ENCODE measurements at places on chromosomes 5 and 9. TPM values are rescaled to one million over a fixed set of nuclear protein-coding genes. Genes with fewer than 3 reads are reported as not detected.

DNA sequence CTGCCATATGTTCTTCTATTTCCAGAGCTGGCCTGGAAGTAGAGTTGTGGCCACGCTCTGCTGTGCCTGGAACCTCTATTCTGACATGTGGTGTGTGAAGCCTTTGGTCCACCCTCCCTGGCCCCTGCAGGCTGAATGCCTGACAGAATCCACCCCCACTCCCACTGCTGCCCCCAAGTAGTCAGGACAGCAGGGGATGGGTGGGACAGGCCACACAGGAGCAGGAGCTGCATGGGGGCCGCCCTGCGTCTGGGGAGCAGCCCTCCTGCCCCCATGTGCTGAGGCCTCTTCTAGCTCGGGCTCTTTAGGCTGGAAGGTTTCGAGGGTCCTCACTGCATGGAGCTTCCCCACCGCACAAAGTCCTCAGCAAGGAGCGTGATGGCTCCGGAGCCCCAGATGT lies 32.6 kb upstream of the IRX4 start:
- no peak for DNase-seq

- no peak for DNase-seq
Observed at GRCh38 chr9:19460243-19460642, 51.4 kb downstream of the ACER2 start.

Gene SCAMP1
- 32.4 TPM for total RNA-seq

- DNase-seq, result no peak
Observed at GRCh38 chr9:27533311-27533710, 3.7 kb upstream of the MOB3B start.

- DNase-seq, result no peak
Observed at GRCh38 chr9:136222906-136223285, 18.0 kb upstream of the LHX3 start.

- no peak for DNase-seq
Observed at GRCh38 chr9:14824481-14824880, 85.7 kb downstream of the FREM1 start.

Gene MLLT3
- total RNA-seq, result 44.6 TPM

GRCh38 chr9:31142456-31142855 lies 1242.0 kb upstream of the ACO1 start:
- no peak for DNase-seq

- DNase-seq, result no peak
Observed at GRCh38 chr5:108523360-108523759, 141.5 kb upstream of the FBXL17 start.

- DNase-seq, result no peak
Observed at GRCh38 chr9:113386571-113387393, 10.0 kb upstream of the HDHD3 start.

Gene IER5L
- total RNA-seq, result 77.4 TPM

DNA sequence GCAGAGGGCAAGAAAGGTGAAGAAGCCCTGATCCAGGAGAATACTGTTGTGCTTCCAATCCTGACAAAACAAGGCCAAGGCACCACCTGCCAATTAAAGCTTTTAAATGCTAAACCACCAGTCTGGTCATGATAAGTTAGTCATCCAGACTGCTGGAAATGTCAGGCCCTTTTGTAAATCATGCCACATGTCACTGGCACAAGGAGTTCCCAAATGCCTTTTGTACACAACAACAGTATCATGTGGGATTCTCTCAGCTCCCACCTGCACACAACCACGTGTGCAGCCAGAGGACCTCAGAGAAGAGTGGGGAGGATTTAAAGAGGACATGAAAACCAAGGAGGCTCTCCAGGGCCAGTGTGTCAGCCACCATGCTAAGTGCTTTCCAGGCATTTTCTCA lies 99.3 kb downstream of the CDK5RAP2 start:
- no peak for DNase-seq

DNA sequence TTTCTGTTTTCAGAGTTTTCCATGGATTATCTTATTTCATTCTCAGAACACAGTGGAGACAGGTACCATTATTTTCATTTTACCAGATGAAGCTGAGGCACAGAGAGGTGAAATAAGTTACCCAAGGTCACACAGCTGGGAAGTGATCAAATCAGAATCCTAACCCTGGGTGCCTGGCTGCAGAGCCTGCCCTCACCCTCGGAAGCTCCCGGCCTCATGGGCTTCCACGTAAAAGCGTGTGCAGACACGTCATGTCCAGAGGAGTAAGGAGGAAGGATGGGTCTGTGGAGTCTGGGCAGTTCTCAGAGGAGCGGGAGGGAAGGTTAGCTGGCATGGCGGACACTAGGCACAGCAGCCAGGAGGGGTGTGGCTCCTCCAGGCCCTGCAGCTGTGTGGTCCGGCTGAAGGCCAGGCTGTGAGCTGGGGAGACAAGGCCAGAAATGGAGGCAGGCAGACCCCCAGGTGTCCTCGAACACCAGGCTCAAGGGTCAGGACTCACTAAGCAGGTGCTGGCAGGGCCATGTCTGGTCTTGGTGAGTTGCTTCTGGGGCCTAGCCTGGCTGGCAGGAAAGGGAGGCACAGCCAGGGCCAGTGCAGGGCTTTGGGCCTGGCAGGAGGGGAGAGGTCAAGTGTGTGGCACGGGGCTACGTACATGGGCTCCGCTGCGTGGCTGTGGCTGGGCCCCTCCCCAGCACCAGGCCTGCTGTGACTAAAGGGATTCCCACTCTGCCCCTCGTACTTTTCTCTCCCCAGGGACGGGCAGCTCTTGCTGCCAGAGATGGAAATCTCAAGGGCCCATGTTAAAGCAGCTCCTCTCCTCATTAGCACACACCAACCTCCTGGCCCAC lies 5.6 kb downstream of the TBC1D9B start:
- no peak for DNase-seq

Measured in cardiac muscle cell (in vitro differentiated cells and primary cell).